Stimulated activated CD4-positive, alpha-beta T cell treated with anti-CD3 and anti-CD28 coated beads, Interleukin-12 subunit alpha, Interleukin-12 subunit beta, amount 100 ng/mL, for 24 hours (primary cell): ENCODE measurements at places on chromosomes 4 and X.

GRCh38 chrX:101450961-101451360 lies 34.3 kb upstream of the ARMCX4 start:
- no peak for DNase-seq

DNA sequence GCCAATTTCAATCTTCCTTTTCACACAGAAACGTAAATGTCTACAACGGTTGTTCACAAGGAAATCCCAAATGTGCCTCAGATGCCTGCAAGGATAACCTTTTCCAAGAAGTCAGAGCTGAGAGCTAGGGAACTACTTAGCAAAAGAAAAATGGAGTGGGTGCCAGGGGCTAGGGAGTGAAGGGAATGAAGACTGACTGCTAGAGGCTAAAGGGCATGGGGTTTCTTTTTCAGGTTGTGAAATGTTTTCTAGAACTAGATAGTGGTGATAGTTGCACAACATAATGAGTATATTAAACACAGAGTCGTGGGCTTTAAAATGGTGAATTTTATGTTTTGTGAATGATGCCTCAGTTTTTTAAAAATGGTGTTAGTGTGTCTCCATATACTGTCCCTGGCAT lies 53.4 kb downstream of the CD99L2 start:
- DNase-seq, result no peak

DNA sequence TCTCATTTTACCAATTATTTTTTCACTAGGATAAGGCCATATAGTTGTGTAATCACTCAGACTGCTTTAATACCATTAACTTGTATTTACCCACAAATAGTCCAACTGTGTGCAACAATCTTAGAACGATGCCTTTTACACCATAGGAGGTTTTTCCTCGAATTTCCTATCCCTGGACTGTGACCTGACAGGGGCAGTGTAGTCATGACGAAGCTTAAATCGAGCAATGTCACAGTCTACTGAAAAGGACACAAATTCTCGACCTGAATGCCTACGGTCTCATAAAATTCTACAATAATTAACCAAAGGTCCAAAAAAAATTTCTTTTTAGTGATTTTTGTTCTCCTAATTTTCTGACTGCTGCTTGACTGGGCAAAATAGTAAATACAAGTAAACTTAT lies 208.9 kb downstream of the ADAMTS3 start:
- no peak for DNase-seq

- DNase-seq, result no peak
Observed at GRCh38 chrX:38206036-38206435, 14.6 kb downstream of the SRPX start.

GRCh38 chr4:25835384-25835783 lies 27.4 kb downstream of the SEL1L3 start:
- no peak for DNase-seq

DNA sequence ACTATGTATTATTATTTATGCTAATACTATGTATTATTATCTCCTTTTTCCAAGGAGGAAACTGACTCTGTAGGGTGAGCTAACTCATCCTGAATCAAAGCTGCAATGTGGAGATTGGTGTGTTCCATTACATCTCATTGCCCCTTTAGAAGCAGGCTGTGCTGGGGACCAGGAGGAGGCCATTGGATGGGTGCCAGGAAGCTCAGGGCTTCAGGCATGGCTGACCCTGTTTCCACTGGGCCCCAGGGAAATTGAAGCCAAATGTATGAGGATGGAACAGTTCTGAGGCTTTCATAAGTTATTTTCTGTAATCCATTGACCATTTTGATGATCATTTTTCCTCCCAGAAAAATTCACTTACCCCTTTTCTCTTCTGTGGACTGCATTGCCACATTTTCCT lies 418.8 kb upstream of the ZFP42 start:
- DNase-seq, result no peak

GRCh38 chrX:133191739-133192039 lies 26.5 kb downstream of the TFDP3 start:
- no peak for DNase-seq

DNA sequence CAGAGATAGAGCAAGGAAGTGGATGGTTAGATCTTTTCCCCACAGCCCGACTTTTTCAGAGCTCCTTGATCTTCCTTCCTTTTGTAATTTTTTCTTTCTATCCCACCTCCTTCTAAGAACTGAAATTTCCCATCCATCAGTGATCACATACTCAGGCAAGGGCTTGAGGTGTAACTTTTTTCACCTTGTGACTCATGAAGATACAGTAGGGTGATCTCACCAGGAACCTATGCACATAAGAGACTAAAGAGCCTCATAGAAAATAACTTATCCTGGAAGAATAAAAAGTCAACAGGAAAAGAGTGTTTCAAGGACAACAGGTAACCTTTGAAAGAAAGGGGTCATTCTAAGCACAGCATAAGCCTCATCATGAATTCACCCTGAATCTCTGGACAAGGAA lies 131.2 kb upstream of the HCCS start:
- no peak for DNase-seq

GRCh38 chr4:82614838-82615449 lies 53.2 kb upstream of the TMEM150C start:
- no peak for DNase-seq

- DNase-seq, result no peak
Observed at GRCh38 chr4:182418054-182418734, 175.0 kb downstream of the TENM3 start.
